ENCODE measurements at places on chromosomes 13 and 19.
A peak's percentile ranks its signal among the peaks of the same experiment; 100 is the strongest.

GRCh38 chr19:47623921-47624391, 15.0 kb downstream of the BICRA start:
- DNase-seq: no peak

- no peak for DNase-seq
These were observed 302.8 kb downstream of the EFNB2 start for GRCh38 chr13:106232681-106233080.

DNA sequence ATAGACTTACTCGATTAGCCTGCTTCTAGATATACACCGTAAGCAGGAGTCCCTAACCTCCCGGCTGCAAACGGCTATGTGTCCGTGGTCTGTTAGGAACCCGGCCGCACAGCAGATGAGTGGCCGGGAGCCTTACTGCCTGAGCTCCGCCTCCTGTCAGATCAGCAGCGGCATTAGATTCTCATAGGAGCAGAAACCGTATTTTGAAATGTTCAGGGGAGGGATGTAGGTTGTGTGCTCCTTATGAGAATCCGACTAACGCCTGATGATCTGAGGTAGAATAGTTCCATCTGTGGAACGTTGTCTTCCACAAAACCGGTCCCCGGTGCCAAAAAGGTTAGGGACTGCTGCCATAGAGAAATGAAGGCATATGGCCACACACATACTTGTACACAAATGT, 1491.9 kb downstream of the SLITRK5 start:
- no peak for DNase-seq

GRCh38 chr13:105814219-105814901, 721.1 kb downstream of the EFNB2 start:
- no peak for DNase-seq

GRCh38 chr19:12750851-12751250, 740 bp upstream of the BEST2 start:
- no peak for DNase-seq

- no peak for DNase-seq
These were observed 38.9 kb downstream of the TMED1 start for GRCh38 chr19:10797078-10797477.

- DNase-seq: no peak
These were observed 10.2 kb downstream of the OR2Z1 start for GRCh38 chr19:8731428-8732169.

- no peak for DNase-seq
These were observed 154.4 kb downstream of the GGACT start for GRCh38 chr13:100434010-100434763.

DNA sequence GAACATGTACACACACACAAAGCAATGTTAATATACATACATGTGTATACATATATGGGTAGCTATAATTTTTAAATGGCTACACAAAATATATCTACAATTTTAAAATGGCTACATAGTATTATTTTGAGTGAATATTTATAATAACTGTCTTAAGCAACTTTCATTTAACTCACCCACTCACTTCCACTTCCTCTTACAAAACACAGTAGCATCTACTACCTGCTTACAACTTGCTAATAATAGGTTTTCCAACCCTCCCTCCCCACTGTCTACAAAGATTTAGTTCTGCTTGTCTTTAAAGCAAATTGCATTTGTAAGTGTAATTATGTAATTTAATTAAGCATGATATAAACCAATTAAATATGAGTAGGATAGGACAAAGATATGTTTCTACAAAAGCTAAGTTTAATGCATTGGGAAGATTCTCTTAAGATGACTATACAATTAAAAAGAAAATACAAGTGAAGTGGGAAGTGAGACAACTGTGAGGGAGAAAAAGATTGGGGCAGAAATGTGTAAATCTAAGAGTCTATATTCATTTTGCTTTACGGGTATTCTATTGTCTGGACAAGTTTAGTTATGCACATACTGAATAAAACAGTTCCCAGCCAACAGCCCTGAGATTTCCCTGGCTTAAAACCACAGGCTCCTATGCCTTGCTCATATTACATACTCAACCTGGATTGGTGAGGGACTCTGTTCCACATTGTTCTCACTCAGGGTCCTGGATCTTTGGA, 583.1 kb downstream of the EFNB2 start:
- DNase-seq: no peak

DNA sequence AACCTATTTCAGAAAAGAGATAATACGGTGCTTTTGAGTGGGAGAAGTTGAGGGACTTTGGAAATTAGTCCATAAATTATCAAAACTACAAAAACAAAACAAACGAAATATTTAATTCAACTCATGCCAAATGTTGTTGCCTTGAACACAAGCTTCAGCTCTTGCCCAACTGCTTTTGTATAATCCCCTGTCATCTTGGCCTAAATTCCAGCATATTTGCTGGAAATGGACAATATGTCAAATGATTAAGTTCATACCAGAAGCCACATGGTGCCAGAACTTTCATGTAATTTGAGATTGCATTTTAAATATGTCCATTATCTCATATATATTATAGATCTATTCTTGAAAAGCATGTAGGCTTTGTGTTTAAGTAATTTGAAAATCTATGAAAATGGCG, 373.7 kb upstream of the SLITRK6 start:
- no peak for DNase-seq

- DNase-seq: no peak
These were observed 67.2 kb downstream of the SPRY2 start for GRCh38 chr13:80273718-80274117.

DNA sequence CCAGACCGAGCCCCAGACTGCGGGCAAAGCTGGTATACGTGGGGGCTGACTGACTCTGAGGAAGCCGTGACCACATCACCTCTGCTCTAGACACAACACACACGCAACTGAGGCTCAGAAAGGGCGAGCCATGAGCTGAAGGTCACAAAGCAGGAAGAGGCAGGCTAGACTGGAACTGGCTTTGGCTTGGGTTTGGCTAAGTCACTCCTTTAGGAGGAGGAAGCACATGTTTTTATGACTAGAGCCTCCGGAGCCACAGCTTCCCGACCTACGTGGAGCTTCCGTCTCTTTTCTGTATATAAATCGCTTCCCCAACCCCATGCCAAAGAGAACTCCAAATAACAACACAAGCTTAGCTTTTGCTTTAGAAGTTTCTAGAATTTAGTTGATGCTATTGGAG, 48.0 kb downstream of the RFX2 start:
- DNase-seq: peak; percentile 88

DNA sequence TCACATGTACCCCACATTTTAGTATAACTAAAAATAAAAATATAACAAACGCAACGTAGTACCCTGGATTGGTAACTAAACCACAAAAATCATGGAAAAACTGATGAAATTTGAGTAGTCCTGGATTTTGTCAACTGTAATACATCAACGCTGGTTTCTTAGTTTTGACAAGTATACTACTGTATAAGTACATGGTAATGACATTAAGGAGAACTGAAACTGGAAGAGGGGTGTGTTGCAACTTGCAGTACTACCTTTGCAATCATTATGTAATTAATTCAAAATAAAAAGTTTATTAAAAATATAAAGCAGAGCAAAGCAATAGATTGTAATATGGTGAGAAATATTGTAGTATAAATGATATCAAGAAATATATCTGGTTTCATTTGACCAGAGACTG, 1158.0 kb upstream of the SPRY2 start:
- no peak for DNase-seq

DNA sequence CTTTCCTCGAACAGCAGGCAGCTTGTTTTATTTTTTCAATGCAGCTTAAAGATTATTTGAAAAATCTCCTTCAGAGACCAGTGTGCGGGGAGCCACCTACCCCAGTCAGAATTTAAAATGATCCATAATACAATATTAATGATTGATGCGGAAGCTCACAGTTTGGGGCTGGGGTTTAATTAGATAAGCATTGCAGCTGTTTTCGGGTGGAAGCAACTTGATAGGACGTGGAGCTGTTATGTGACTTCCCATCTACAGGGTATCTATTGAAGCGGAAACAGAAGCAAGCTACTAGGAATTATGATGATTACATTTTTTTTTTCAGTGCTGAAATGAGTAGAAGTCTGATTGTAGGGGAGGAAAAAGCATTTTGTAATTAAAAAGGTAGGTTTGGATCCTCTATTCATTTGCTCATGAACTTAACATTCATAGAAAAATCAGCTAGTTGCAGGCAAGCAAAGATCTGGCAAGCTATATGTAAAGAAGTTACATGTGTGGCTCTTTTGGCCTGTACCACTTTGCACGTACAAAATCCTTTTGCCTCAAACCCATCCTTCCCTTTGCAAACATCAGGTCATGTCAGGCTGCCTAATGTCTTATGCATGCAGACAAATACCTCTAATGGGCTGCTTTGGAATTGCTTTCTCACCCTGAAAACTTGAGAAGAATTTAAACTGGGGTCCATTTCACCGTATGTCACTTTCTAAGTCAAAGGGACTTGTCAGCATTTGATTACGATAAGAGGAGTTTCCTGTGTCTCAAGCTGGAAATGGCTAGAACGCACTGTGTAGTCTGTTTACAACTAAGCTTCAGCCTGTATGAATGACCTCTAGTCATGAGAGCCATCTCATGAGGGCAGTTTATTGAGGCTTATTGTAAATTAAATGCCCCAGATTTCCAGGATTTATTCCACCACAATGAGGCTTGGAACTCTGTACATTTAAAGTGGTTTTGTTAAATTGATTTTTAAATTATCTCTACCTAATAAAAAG, 267.1 kb upstream of the TMTC4 start:
- DNase-seq: no peak

DNA sequence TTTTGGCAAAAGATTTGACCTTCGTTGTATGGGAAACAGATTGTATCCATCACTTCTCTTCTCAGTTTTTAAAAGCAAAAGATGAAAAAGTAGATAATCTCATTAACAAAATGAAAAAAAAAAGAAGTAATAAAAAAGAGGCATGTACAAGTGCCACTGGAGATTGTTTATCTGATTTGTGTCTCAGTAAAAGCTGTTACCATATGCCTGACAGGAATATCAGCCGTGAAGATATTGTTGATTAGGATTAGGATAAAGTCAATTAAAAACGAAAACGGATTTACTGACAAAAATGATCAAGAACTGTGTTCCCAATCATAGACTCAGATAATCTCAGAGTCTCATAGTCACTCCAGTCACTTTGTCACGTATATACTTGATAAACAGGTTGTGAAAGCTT, 842.1 kb upstream of the SLC10A2 start:
- no peak for DNase-seq

DNA sequence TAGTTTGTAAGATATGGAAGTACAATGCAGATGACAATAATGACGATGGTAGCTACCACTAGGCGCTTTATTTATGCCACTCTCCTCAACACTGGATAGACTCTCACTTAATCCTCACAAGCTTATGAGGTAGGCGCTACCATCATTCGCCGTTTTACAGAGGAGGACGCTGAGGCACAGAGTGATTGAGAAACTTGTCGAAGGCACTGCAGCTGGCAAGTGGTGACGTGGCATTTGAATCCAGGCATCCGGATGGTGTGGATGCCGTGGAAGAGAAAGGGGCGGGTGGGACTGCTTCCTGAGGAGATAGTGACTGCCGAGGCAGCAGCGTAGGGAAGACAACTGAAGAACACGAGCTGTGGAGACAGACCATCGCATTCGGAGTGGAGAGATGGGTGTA, 1.3 kb upstream of the RPS9 start:
- no peak for DNase-seq

DNA sequence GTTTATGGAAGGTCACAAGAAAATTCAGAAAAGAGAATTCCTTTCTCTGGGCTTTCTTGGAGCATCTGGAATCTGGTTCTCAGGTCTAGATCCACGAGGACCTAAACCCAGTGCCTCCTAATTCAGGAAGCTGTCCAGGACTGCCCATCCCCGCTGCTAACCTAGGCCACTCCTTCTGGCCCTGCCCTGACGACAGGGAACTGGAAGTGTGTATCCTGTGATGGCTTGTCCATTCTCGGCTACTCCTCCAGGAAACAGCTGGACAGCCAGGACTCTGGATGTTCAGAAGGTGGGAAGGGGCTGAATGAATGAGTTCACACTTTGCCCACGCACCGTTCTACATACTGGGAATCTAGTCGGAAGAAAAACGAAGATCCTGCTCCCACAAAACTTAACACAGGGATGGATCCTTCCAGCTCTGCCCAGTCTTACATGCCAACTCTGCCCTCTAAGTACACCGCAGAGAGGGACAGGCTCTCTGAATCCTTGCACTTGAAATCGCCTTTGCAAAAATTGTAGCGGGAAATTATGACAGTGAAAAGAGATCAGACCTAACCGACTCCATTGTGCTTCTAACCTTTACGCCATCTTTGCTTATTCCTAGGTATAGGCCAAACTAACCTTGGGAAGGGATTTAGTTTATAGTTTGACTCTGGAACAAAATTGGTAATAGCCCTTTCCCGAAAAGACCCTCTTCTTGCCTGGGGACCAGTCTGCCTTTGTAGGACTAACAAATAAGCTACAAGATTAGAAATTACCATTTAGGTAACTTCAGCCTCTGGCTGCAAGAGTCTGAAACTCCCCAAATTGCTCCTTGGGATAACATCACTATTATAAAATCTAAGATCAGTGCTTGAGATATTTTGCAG, 1.8 kb downstream of the LSM4 start:
- DNase-seq: no peak

GRCh38 chr13:109465148-109465547, 321.2 kb downstream of the IRS2 start:
- no peak for DNase-seq

DNA sequence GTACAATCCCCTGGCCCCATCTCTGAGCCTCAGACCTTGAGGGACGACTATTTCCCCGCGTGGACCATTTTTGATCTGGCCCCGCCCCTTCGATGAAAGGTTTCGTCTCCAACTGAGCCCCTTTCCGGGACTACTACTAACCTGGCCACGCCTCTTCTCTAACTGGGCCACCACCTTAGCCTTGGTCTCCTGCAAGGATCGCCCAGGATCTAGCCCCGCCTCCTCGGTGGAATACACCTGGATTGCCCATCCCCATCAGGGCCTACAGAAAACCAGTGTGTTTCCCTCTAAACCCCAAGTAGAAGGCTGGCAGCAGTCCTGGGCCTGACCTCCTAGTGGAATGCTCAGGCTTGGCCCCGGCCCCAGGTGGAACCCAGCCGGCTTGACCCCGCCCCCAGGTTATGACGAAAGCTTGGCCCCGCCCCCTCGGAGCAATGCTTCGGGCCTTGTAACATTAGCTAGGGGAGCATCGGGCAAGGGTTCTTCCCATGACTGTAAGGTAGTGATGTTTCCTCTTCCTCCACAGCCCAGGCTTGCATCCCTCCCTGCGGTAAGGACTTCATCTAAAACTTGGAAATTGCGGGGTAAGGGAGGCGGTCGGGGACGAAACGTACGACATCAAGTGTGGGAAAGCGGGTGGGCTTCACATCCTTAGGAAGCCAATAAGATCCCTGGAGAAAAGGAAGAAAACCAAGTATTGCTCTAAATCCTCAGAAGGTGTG, 9.1 kb downstream of the SPACA6 start:
- peak; percentile 93 for DNase-seq

DNA sequence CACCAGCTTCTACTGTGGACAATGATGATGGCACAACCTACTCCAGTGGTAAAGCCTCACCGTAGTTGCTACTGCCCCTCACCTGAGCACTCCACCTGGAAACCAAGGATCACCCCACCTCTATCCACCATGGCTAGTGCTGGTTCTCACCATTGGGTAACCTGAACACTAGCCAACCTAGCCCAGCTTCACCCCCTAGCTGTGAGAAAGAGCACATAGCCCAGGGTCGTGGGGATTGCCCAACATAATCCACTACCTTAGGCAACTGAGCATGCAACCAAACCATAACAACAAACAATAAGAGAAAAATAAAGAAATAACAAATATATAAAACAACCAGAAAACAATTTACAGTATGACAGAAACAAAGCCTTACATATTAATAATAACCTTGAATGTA, 560.1 kb downstream of the DIAPH3 start:
- DNase-seq: no peak

- DNase-seq: no peak
These were observed 26.4 kb downstream of the DNM2 start for GRCh38 chr19:10744253-10744798.

Data from mesenteric fat pad (tissue), 1 donor.